ENCODE measurements at places on chromosomes 1 and 21. TPM values are rescaled to one million over a fixed set of nuclear protein-coding genes. Genes with fewer than 3 reads are reported as not detected.

GRCh38 chr1:41882068-41882477, 36.6 kb downstream of the HIVEP3 start:
- DNase-seq = peak; percentile 66

GUCA2A gene
- not detected for total RNA-seq

CXADR gene
- total RNA-seq = not detected

RUNX3 gene
- total RNA-seq = not detected

DNA sequence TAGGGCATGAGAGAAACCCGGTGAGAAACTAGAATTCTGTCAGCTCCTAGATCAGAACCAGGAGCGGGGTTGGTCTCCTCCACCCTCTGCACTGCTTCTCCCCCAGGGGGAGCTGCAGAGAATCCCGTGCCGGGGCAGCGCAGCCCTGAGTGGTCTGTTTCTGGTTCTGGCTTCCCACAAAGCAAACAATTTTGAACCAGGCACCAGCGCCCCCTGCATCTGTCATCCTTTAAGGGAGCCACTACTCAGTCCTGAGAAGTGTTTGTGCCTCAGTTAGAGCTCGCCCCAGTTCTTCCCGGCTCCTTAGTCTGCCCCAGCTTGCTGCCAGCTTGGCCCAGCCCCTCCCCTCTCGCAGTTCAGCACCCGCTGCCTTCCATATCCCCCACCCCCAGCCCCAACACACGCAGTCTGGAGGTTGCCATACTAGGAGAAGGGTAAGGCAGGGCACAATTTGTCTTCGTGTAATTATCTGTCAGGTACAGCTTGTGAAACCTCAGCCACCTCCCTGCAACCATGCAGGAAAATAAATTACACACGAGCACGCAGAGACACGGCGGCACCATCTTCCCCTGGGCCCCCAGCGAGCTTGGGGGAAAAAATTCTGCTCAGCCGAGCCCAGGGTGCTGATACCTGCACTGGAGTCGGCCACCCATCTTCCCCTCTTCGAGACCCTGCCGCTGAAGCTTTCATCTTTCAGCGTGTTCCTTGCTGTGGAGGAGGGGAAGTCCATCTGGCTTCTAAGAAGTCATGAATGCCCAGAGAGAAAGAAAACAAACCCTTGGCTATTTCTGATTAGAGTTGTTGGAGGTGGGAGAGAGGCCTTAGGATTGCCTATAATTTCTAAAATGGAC, 62.6 kb upstream of the CD1D start:
- DNase-seq = peak; percentile 47

DNA sequence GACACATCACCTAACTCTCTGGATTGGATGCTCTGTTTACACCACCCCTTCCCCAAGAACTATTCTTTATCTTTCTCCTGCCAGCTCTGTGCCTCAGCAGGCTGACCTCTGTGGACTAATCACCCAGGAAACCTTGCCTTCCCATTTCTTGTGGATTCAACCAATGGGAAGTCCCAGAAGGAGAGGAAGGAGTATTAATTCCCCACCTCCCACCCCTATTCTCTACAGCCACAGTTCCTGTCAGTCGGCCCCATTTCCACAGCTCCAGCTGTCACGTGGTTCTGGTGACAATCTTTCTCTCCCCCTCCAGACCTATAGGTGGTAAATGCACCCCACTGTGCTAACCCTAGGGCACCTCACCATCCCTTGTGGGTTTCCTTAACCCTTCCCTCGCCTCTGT, 46.8 kb upstream of the SSBP3 start:
- DNase-seq = no peak

DNA sequence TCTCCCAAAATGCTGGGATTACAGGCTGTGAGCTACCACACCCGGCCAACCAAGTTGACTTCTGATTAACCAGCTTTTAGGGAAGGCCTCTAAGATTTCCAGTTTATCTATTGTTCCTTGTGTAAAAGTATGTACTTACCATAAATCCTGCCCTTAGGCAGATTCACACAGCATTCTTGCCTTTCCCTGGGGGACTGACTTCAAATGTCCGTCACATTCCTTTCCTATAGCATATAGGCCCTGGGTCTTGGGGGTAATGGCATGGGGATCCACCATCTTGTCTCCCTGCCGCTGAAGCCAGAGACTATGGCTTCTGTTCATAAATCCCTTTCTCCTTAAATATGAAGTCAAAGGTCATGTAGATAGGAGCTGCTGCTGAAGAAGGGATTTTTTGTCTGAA, 872 bp upstream of the PINK1 start:
- no peak for DNase-seq

DNA sequence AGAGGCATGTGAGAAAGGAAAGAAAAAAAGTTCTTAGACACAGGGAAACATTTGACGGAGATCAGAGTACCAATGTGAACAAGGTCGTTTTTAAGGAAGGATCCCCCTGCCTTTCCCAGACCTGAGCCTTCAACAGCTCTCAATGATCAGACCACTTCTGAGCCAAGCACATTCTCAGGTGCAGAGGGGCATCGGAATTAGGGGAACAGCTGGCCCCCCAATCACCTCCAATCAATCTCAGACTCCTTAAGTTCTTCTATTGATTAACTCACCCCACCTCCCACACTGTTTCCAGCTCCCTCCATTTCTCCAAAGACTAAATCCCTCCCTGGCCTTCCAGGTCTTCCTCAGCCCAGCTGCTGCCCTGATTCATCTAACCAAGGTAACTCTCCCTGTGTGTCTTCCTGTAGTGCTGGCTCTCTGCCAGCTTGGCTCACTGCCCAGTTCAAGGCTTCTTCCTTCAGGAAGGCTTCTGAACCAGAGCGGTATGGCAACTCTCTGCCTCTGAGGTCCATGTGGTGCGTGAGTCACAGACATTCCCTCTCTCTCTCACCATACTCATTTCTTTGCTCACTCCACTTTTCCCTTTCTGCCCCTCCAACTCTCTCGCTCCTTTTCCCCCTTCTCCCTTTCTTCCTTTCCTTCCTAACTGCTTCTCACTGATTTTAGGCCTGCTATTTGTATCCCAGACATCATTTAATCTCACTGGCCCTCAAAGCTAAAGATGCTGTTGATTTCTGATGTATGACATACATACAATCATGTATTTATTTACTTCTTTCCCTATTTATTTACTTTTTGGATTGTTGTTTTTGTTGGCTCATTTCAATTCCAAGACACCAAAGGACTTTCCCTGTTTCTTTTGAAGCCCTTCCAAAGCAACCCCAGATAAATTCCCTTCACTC, 18.1 kb downstream of the CFAP45 start:
- peak; percentile 98 for DNase-seq
